ENCODE measurements at places on chromosomes 7 and 10. TPM values are rescaled to one million over a fixed set of nuclear protein-coding genes. Genes with fewer than 3 reads are reported as not detected.

The IFIT1B gene
- under 0.01 TPM for total RNA-seq

The CHAT gene
- not detected for total RNA-seq

The IFIT1 gene
- 40.8 TPM for total RNA-seq

The TMEM270 gene
- not detected for total RNA-seq

The LSM8 gene
- total RNA-seq: 36.9 TPM

The NEUROG3 gene
- total RNA-seq: not detected

The LRRC27 gene
- 13.6 TPM for total RNA-seq

The ACSM6 gene
- total RNA-seq: not detected

The ABCC2 gene
- 0.60 TPM for total RNA-seq

The HYAL4 gene
- total RNA-seq: not detected

The DGKI gene
- 1.9 TPM for total RNA-seq

The CFAP46 gene
- total RNA-seq: 0.95 TPM

The PIP gene
- not detected for total RNA-seq

The GRK5 gene
- total RNA-seq: 58.3 TPM

The SH2D4B gene
- not detected for total RNA-seq

The OSBPL3 gene
- total RNA-seq: 18.6 TPM

The ATG9B gene
- total RNA-seq: under 0.01 TPM

The GCK gene
- total RNA-seq: 3.2 TPM

The ANKRD2 gene
- total RNA-seq: 0.16 TPM

The SLC18A2 gene
- total RNA-seq: not detected

The CACNB2 gene
- total RNA-seq: 1.2 TPM

The CD36 gene
- 1.0 TPM for total RNA-seq

The CALML5 gene
- not detected for total RNA-seq

The UNCX gene
- not detected for total RNA-seq

The NFE2L3 gene
- 0.63 TPM for total RNA-seq

The OR2A5 gene
- not detected for total RNA-seq

The TET1 gene
- 3.0 TPM for total RNA-seq

The CYP2C8 gene
- total RNA-seq: under 0.01 TPM

The CAMK2G gene
- 23.8 TPM for total RNA-seq

The PIK3CG gene
- total RNA-seq: not detected

The RADIL gene
- 0.26 TPM for total RNA-seq

The CTTNBP2 gene
- total RNA-seq: 16.3 TPM

The SPDYE2B gene
- total RNA-seq: not detected

The FANK1 gene
- 8.5 TPM for total RNA-seq

The GJD4 gene
- not detected for total RNA-seq

The MCM10 gene
- total RNA-seq: 0.34 TPM

The SLC39A12 gene
- not detected for total RNA-seq

The SLC26A3 gene
- not detected for total RNA-seq

The BUD23 gene
- total RNA-seq: 50.1 TPM

The WIPF3 gene
- total RNA-seq: under 0.01 TPM

The CADPS2 gene
- total RNA-seq: 11.8 TPM

The SPDYE11 gene
- total RNA-seq: not detected

The OR2A7 gene
- total RNA-seq: 0.09 TPM

The AMPH gene
- total RNA-seq: 3.0 TPM

The UBTD1 gene
- 17.7 TPM for total RNA-seq

The ANKRD22 gene
- total RNA-seq: under 0.01 TPM

The SEMA3A gene
- total RNA-seq: 65.8 TPM

The CCZ1B gene
- 59.0 TPM for total RNA-seq

The FGFBP3 gene
- 0.47 TPM for total RNA-seq

The NANOS1 gene
- total RNA-seq: 0.09 TPM

The DDC gene
- not detected for total RNA-seq
